ENCODE measurements at places on chromosomes 16 and 17.

- DNase-seq: no peak
These were observed 53.1 kb downstream of the RAP1GAP2 start for GRCh38 chr17:2849327-2849670.

DNA sequence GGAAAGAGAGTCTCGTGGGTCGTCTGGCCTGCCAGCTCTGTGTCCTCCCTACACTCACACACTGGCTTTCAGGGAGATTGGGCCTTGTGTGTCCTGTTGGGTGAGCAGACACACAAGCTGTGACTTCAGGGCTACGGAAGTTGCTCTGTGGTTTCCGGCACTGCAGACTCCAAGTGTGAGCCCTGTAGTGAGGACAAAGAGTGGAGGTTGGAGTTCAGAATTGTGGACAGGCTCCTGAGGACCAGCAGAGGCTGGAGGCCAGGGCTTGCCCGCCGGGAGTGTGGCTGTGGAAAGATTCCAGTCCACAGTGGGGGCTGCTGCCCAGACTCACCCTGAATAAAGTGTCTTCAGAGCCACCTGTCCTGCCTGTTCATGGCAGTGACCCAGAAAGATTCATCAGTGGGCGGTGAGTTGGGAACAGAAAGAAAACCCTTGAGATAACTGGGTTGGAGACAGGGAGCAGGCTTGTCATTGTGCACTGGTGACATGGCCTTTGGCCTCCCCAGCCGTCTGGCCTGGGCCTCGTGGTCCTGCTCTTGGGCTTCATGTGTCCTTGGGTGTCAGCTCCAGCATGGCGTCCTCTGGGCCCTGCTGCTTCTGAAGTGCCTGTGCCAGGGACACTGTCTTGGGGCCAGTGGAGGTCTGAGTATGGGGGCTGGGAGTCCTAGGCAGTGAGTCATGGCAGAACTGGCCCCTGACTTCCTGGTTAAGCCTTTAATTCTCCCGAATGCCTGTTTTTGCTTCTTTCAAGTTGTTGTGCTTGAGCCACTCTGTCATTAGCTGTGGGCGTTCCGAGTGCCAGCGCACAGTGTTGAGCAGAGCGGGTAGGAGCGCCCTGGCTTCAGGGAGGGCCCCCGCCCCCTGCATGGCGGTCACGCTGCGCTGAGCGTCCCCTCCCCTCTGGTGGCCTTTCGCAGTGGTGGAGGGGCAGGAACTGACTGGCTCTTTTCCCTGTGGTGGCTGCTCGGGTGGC, 19.9 kb upstream of the ZNF750 start:
- no peak for DNase-seq

GRCh38 chr17:56486732-56487131, 106.8 kb upstream of the NOG start:
- no peak for DNase-seq

- no peak for DNase-seq
These were observed 1.6 kb downstream of the MYO1C start for GRCh38 chr17:1490643-1491442.

DNA sequence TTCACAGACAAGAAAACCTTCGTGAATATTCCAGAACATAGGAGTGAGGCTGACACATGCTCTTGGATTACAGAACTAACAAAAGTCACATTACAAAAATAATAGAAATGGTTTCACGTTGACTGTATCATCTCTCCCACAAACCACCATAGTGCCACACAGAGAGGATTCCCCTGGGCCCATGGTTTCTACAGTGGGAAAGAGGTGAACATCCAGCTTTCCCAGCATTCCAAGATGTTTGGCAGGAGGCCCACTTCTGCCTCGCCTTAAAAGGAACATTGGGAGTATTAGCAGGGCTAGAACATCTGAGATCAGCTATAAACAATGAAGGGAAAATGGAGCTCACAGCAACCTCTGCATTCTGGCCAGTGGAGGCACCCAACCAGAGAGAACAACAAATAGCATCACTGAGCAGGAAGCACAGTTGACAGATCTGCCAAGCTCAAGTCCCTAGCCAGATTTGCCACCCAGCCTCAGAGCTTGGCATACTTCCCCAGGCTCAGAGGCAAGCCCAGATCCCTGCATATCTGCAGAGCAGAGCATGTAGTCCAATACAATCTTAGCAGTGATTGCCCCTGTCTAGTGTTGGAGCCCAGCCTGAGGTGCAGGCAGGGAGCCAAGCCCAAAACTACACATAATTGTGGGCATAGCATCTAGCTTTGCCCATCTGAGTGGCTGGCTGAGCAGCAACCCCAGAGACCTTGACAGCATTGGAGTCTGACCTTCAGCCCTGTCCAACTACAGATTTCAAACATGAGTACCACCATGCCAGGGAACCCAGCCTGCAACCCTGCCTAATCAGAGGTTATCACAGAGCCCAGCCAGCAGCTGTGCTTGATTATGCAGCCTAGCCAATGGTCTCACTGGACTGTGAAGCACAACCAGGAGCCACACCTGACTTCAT, 260.4 kb downstream of the CEP112 start:
- no peak for DNase-seq

- DNase-seq: no peak
These were observed 27.3 kb downstream of the HIC1 start for GRCh38 chr17:2082003-2082781.
